ENCODE measurements at places on chromosomes 1 and 21.

DNA sequence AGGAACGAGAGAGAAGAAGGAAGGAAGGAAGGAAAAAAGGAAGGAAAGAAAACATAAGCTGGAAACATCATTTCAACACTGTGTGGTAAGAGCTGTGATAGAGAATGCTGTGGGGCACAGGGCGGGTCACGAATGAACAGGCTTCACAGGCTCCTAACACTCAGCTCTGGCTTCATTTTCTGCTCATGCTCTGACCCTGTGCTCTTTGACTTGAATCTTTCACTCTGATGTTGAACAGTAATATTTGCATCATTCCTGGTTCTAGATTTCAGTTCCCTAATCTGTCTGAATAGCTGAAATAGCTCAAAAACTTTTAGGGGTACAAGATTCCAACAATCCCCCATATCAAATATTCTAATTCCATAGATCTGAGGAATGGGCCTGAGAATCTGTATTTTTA lies 207.3 kb downstream of the LHX8 start:
- DNase-seq = no peak

GRCh38 chr1:222284466-222284865 lies 263.4 kb downstream of the HHIPL2 start:
- DNase-seq = no peak

DNA sequence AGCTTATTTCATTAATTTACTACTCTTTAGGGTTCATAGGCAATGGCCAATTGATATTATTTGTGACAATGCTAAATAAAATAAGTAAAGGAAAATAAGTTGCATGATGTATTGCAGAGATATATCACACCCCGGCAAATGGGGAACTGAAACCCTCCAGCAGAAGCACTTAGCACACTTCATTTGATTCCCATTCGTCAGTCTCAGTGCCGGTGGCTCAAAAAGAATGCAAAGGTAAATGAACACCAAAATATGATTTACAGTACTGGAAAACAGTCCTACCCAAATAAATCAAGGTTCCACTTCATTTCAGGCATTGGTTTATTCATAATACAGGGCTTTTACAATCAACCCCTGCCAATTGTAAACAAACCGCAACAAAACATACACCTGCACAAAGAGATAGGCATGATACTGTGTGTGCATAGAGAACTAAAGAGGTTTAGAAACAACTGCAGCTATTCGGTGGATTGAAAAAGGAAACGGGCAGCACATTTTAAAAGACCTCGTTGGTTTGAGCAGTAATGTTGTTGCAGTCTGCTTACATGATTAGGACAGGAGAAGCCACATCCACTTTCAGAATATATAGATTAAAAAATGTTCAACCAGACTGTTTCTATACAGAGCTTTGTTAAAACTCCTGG lies 1019.2 kb downstream of the TTLL7 start:
- DNase-seq = no peak

- no peak for DNase-seq
Observed at GRCh38 chr1:168136709-168137514, at the start of gene GPR161. Gene GPR161 (minus strand): TSS chr1:168136930. CDS start chr1:168104850, 32,080 bp downstream.

DNA sequence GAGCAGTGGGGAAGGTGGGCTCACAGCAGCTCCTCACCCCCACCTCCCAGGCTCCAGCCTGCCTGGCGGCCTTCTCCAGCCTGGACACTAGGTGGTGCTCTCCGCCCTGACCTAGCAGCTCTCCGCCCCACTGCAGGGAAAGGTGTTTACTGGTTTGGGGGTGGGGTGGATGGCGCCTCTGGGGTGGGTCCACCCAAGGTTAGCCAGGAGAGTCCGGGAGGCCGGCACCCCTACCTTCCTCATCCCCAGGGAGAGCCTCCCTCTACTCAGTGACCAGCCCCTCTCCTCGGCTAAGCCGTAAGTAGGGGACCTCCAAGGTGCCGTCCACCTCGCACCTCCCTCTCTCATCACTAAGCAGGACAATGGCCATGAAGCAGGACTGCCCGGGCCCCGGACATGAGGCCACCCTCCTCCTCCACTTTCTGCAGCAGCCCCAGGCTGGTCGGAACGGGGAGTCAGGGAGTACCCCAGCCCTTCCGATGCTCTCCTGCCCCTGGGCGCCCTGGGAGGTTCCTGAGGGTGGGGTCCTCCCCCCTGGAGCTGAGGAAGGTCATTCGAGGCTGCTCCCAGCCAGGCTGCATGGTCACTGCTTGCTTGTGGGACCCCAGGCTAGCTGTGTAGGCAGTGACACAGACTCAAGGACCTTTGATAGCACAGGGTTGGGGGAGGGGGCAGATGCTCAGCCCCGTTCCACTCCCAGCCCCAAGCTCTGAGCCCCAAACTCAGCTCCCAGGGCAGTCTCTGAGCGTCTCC lies 101.4 kb upstream of the VAMP3 start:
- DNase-seq = no peak

DNA sequence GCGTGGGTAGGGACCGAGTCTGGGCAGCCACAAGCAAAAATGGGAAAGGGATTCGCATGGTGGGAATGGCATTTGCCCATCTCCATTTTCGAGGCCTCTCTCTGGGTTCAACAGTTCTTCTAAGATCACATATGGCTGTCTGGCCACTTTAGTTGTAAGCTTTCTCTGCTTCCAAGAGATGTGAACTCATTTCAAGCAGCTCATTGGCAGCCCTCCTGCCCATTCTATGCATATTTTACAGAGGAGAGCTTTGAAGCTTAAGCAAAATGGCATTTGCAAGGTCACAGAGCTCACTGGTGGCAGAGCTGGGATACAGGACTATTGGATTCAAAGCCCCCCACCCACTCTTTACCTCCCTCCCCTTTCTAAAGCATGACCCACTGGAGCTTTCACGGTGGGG lies 93.7 kb downstream of the HHIPL2 start:
- DNase-seq = no peak

GRCh38 chr1:2115008-2115641 lies 64.9 kb downstream of the PRKCZ start:
- no peak for DNase-seq

DNA sequence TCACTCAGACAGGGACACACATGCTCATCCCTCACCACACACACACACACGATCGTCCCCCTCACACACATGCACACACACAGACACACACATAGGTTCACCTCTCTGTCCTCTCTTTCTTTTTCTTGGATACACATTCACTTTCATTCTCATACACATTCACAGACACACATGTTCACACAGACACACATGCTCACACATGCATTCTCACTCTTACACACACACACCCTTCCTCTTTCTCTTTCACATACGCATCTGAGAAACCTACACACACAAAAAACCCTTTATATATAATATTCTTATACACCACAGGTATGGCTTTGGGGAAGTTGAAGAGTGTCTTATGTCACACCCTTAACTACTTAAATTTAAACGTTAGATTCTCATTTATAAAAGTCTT lies 248.6 kb upstream of the RUNX1 start:
- DNase-seq = no peak

- DNase-seq = no peak
Observed at GRCh38 chr1:204545202-204545601, 29.0 kb downstream of the MDM4 start.

DNA sequence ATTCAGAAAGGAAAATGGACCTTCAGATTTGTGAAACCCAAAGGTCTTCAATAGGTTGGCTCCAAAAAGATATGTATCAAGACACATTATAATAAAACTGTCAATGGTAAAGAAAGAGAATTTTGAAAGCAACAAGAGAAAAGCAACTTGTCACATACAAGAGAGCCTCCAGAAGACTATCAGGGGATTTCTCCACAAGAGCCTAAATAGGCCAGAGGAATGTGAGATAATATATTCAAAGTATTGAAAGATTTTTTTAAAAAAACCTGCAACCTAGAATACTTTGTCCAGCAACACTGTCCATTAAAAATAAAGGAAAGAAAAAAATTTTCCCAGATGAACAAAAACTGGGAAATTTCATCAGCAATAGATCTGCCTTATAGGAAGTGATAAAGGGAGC lies 869.6 kb upstream of the ADGRL2 start:
- no peak for DNase-seq

- DNase-seq = no peak
Observed at GRCh38 chr1:33741749-33742148, 122.1 kb upstream of the HMGB4 start.

DNA sequence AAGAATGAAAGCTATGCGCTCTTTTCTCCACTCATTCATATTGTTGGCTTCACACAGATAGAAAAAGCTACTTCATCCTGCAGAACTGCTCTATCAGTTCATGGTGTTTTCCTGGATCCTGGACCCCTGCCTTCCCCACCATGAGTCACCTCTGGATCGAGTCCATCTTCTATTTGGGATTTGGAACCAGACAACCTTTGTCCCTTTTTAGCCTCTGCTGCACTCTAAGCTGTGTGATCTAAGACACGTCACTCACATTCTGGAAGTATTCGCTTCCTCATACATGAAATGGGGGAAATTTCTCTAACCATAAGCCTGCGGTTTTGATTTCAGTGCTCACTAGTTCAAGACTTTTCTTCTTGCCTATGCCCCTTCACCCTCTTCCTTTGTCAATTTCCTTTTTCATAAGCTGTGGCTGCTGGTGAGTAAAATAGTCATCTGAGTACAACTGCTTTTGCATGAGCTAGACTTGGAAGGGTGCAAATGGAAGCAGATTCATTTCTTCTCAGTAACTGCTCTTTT lies 14.1 kb upstream of the DEGS1 start:
- no peak for DNase-seq
